Activated naive CD4-positive, alpha-beta T cell treated with Interleukin-2 at 50 U/mL for 16 hours (primary cell): ENCODE measurements at places on chromosomes 11 and 22.

GRCh38 chr11:128157423-128158298, 429.7 kb downstream of the ETS1 start:
- peak; percentile 45 for DNase-seq

- no peak for DNase-seq
Measured at GRCh38 chr11:364991-365725, 4.1 kb upstream of the B4GALNT4 start.

- no peak for DNase-seq
Measured at GRCh38 chr11:105367129-105367528, 227.6 kb upstream of the CARD18 start.

DNA sequence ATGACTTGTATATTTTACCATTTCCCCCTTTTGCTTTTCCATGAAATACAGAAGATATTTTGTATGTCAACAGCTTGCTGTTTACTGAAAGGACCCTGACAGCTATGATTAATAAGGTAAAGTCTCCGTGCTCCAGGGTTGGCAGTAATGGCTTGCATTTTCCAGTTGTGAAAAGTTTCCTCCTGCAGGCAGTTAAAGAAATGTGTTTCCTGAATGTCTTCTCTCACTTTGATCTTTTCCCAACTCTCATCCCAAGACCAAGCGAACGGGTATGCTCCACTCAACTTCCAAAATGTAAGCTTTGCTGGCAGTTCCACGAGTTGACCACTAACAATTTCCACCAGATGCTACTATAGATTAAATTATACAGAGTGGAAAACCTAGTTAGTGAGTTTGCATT, 8.9 kb downstream of the FIBIN start:
- no peak for DNase-seq

DNA sequence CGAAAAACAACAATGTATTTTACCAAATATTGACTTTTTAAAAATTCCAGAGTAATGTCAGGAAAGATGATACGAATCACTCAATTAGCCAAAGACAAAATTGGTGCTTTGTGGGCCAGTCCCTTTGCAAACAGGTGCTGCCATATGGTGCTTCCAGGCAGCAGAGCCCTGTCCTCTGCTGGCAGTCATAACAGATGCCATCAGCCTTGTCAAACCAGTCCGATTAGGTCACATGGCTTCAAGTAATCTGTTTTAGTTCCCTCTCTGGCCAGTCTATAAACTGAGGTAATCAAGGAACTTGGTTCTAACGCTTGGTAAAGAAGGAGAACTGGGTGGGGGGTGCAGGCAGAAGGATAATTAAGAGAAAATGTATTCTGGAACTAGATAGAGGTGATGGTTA, 49.1 kb upstream of the CAPRIN1 start:
- no peak for DNase-seq

DNA sequence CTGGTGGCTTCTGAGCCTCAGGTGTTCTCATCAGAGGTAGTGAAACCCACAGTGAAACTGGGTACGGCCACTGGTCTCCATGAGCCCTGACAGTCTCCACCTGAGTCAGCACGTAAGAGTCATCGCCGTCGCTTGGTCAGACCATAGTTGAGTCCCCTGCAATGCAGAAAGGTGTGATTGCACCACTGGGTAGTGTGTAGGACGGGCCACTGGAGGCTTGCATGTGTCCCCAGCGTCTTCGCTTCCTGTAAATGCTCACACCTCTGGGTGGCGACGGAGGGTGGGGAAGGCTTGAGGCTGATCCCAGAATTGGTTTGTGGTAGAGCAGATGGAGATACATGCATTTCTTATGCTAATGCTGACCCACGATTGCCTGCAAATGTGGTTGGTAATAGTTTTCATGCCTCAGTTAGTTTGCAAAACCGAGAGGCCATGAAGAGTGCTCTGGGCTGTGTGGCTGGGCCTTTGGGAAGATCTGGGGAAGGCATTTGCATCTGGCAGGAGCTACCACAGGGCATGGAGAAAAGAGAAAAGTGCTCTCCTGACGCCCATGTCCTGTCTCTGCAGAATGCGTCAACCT, 26.5 kb downstream of the CTTN start:
- DNase-seq, result no peak

GRCh38 chr11:111737444-111738210, 28.6 kb downstream of the PPP2R1B start:
- DNase-seq, result no peak

GRCh38 chr11:61793083-61793828, 545 bp downstream of the FEN1 start:
- no peak for DNase-seq

- no peak for DNase-seq
Measured at GRCh38 chr11:88345949-88346348, 8.4 kb upstream of the CTSC start.
